Caki2 (cell line): ENCODE measurements at places on chromosomes 6 and 20.

DNA sequence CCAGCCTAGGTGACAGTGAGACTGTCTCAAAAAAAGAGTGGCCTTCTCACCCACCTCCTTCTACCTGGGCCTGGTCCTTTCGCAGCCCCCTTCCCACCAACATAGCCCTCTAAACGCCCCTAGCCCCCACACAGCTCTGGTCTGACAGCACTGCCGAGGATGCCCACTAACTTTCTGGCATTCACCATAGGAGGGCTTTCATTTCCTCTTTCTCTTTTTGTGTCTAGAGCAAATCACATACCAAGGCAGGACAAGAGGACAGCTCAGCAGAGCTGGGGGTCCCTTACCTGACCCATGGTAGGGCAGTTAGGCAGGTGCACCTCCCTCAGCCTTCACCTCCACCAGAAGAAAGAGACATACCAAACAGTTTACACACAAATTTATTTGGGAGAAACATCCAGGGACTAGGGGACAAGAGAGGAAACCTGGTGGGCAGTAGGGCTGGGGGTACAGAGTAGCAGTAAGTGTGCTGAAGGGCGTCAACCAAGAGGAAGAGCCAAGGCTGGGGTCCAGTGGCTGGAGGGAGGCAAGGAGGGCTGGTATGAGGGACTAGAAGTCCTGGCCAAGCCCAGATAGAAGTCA, 4.5 kb downstream of the LY6G5C start:
- DNase-seq: no peak

DNA sequence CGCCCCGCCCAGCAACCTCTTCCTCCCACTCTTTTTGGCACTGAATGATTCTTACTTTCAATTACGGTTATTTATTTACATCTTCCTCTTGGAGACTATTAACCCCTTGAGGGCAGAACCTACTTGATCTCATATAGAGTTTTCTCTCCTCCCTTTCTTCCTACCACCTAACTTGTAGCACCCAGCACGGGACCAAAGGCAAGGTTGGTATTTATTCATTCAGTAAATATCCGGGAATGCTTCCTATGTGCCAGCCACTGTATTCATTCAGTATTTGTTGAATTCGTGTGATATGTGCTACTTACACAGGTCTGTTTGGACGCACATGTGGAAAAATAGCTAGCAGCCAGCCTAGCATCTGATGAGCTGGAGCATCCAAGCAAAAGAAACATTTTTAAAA, 1.3 kb upstream of the CNKSR3 start:
- no peak for DNase-seq

DNA sequence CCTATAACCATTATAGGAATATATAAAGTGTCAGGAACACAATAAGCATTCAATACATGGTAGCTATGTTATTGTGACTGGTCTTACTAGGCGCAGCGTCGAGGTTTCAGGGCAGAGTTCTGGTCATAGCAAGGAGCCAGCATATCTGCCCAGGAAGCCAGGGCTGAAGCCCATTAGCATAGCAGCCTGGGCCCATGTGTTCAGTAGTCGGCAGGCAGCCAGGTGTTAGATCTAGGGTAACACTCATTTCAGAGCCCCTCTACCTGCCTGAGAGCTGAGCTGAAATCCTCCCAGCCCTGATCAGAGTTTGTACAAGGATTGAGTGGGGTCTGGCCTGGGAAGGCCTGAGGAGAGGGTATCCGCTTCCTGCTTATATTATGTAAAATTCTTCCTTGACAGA, 32.1 kb downstream of the C20orf173 start:
- DNase-seq: no peak

DNA sequence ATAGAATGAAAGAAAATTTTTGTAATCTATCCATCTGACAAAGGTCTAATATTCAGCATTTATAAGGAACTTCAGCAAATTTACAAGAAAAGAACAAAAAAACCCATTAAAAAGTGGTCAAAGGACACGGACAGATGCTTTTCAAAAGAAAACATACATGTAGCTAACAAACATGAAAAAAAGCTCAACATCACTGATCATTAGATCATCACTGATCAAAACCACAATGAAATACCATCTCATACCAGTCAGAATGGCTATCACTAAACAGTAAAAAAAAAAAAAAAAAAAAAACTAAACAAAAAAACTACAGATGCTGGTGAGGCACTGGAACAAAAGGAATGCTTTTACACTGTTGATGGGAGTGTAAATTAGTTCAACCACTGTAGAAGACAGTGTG, 837.1 kb downstream of the EPHA7 start:
- DNase-seq: no peak

GRCh38 chr6:121884620-121885019, 449.2 kb downstream of the GJA1 start:
- no peak for DNase-seq

- no peak for DNase-seq
Observed at GRCh38 chr20:16362642-16363041, 210.6 kb downstream of the KIF16B start.

DNA sequence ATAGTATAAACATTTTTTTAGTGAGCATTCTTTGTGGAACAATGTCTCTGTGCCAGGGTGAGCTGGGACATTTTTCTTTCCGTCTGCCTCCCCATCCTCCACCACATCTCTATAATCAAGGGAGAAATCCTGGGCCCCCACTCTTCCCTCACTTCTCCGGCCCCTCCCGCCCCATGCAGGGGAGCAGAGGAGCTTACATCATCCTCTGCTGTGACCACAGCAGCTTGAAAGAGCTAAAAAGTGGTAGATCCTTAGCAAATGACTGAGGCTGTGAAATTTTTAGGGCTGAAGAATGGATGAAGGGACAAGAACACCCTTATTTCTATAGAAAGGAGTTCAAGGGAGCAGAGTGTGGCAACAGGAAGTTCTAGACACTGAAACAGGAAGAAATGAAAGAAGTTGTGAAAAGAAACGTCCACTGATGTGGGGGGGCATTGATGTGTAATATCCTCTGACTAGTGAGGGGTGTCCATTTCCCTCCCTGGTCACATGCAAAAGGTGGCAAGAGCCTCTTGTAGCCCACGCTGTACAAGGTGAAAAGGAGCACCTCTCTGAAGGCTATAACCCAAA, 380.3 kb upstream of the JARID2 start:
- no peak for DNase-seq

DNA sequence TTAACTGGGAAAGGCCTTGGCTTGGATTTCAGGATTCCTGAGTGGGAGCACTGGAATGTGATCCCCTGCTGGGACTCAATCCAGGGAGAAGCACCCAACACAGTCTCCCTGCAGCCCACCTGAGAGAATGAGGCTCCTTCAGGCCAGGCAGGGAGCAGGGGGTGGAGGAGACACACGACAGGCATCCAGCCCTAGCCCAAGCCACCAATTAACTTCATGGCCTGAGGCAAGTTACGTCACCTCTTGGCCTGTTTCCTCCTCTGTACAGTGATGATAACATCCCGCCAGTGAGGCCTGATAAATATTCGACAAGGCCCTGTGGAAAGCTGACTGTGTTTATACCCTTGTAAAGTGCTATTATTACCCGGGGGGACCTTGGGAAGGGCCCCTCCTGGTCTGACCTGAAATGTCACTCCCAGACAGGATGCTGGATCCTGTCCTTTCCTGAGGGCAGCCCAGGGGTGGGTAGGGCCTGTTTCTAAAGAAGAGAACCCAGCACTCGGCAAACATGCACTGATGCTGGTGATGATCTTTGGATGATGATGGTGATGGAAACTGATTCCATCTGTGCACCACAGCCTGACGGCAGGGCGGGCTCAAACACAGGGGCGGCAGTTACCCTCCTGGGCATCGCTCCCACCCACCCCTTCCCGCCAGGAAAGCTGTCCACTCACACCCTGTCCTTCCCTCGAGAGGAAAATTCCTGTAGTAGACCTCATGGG, 12.4 kb downstream of the FRS3 start:
- peak; percentile 56 for DNase-seq

DNA sequence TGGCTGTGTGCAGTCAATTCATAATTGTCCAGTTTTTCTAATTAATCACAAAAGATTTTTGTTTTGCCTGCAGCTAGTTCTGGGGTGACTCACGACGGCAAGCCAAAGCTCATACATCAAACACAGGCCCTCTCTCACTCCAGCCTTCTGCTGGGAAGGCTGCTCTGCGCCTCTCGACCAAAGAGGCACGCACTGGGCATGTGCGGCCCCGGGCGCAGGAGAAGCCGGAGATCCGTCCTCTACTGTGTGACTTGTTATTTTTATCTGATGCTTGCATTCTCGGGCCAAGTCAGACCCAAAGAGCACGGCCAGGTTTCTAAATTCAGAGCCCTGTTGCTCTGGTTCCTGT, 98.5 kb downstream of the TFAP2A start:
- DNase-seq: peak; percentile 80

DNA sequence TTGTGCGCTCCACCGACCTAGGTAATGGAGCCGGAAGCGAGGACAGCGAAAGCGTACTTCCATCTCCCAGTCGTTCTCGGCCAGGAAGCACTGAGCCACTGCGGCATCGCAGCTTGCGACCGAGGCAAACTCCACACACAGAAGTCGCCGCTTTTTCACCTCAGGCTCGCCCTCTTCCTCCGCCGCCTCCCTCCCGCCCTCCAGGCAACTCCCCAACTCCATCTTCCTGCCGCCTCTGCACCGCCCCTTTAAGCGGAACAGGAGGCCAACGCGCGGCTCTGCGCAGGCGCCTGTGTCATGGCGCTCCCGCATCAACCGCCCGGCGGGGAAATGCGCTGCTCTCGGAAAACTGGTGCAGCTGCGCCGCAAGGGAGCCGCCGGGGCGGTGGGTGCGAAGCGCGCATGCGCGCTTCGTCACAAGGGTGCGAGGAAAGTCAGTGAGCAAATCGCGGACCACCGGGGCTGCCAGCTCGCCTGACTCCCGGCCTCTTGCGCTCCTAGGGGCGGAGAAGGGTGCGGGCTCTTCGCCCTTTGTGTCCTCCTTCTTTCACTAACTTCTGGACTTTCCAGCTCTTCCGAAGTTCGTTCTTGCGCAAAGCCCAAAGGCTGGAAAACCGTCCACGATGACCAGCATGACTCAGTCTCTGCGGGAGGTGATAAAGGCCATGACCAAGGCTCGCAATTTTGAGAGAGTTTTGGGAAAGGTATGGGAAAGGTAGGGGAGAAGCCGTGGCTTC, at the start of the genes ACOT13 and TDP2:
TSS of gene ACOT13 (plus strand) at position 437 of the 737 bp plus-strand sequence. CDS start at position 624, 187 bp downstream.
TSS of gene TDP2 (minus strand) at position 259 of the 737 bp plus-strand sequence. CDS start at position 222, 37 bp downstream.
- peak; percentile 99 for DNase-seq

GRCh38 chr6:19231878-19232561, 605.1 kb upstream of the ID4 start:
- no peak for DNase-seq

DNA sequence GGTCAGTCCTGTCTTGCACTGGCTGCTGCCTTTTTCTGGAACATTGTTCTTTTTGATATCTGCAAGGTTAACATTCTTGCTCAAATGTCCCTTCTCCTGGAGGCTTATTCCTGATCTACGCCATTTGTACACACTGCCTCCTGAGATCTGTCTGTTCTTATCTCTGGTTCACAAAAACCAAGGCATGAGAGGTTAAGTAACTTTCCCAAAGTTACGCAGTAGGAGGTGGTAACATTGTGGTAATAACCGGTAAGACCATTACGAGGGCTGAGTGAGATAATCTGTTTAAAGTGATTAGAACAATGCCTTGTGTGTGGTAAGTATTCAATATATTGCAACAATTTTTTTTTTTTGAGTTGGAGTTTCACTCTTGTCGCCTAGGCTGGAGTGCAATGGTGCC, 132.1 kb downstream of the FNDC1 start:
- no peak for DNase-seq
